ENCODE measurements at places on chromosomes 7 and 10. TPM values are rescaled to one million over a fixed set of nuclear protein-coding genes. Genes with fewer than 3 reads are reported as not detected.
A peak's percentile ranks its signal among the peaks of the same experiment; 100 is the strongest.

TAS2R4 gene
- 0.56 TPM for total RNA-seq

CNNM1 gene
- total RNA-seq = 0.73 TPM

STAMBPL1 gene
- 61.2 TPM for total RNA-seq

GRCh38 chr7:66146701-66147100 lies 32.1 kb downstream of the CRCP start:
- H3K4me3 ChIP-seq = no peak overlapping the region
- no peaks in the 10 kb centered on the region for H3K27me3 ChIP-seq
- H3K36me3 ChIP-seq = peaks cover 59% of the 10 kb centered on the region
- no peaks in the 10 kb centered on the region for H3K4me1 ChIP-seq
- DNase-seq = peak; percentile 27

- H3K4me3 ChIP-seq = no peak overlapping the region
- H3K4me1 ChIP-seq = no peaks in the 10 kb centered on the region
- no peaks in the 10 kb centered on the region for H3K36me3 ChIP-seq
Observed at GRCh38 chr7:57344957-57345356, 105.0 kb upstream of the ZNF716 start.

DNA sequence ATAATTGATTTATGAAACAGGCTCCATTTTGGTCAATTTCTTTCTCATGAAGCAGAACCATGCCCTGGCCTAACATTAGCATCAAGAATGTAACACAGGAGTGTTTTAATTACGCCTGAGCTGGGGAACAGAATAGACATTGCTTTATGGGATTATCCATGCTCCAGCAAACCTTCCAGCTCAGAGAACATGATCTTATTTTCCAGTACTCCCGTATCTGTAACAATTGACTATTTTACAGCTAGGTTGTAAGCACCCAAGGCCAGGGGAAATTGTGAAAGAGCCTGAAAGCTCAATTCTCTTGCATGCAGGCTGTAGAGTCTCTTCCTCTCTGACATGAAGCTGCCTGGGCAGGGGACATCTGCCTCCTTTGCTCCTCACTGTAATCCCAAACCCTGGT lies 30.8 kb upstream of the CRYGN start:
- peaks cover 24% of the 10 kb centered on the region for H3K4me1 ChIP-seq
- peak overlapping the region; percentile 49 for H3K27ac ChIP-seq
- peak; percentile 68 for DNase-seq
- no peaks in the 10 kb centered on the region for H3K27me3 ChIP-seq

GRCh38 chr10:4370376-4370775 lies 455.6 kb upstream of the AKR1E2 start:
- no peaks in the 10 kb centered on the region for H3K36me3 ChIP-seq
- DNase-seq = no peak
- H3K27me3 ChIP-seq = peaks cover 41% of the 10 kb centered on the region
- H3K4me1 ChIP-seq = peaks cover 4% of the 10 kb centered on the region
